ENCODE measurements at places on chromosomes 12 and 14. TPM values are rescaled to one million over a fixed set of nuclear protein-coding genes. Genes with fewer than 3 reads are reported as not detected.

DNA sequence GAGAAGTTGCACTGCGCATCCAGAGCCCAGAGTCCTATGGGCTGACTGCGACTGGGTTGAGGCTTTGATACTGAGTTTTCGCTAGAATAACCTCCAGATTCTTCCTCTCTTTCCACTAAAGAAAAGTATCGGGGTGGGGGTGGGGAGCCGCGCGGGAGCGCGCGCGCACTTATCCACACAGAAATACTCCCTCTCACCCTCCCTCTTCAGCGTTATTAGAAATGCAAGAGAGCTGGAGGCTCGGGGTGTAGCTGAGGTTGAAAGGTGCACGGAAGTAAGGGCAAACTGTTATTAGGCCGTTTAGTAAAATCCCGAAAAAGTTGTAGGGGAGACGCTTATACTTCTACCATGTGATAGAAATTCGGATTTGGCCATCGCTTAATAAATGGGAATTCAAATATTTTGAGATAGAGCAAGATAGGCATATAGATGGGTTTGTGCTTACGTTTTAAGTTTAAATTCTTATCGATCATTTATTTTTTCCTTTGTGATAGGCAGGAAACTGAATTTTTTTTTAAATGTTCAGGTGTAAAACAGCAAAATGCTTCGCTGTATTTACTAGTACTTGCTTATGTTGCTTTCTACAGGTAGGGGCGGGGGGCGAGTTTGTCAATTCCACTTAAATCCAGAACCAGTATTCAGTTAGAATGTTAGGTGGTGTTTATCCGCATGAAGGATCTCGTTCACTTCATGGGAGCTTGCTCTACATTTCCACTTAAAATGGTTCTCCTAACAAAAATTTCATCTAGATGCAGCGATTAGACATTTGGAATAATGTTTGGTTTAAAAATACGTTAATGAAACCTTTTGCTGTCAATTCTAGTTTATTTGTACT lies 1.1 kb downstream of the ARHGAP5 start:
- peak overlapping the region; percentile 80 for H3K4me3 ChIP-seq
- peaks cover 17% of the 10 kb centered on the region for H3K4me1 ChIP-seq
- H3K27me3 ChIP-seq, result no peaks in the 10 kb centered on the region
- DNase-seq, result no peak

DNA sequence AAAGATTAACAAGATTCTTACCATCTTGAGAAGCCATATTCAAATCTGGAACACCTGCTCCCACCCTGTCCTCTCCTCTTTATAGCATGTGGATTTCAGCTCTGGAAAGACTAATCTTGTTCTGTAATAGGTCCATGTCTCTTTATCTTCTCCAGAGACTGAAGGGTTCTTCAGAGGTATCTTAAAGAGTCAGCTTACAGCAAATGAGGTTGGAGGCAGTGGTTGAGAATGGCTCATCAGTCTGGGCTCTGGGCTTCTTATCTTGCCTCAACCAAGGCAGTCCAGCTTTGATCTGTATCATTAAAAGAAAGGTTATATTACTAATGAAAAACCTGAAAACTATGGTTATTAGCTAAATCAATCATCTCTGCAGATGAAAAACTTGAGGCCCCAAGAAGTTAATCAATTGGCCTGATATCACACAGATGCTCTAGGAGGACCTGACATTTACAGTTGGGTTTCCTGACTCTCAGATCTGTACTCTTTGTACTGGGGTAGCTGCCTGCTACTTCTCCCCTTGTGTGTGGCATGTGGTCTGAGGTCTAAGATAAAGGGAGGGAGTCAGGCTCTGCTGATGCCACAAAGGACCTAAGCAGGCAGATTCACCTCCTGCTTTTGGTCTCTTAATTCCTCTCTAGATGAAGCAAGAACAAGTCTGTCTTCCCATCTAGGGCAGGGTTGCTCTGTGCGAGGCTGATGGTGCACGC lies 1.7 kb upstream of the AKAP6 start:
- H3K27me3 ChIP-seq, result no peaks in the 10 kb centered on the region
- H3K36me3 ChIP-seq, result no peaks in the 10 kb centered on the region
- no peak overlapping the region for H3K27ac ChIP-seq
- no peak for DNase-seq

DNA sequence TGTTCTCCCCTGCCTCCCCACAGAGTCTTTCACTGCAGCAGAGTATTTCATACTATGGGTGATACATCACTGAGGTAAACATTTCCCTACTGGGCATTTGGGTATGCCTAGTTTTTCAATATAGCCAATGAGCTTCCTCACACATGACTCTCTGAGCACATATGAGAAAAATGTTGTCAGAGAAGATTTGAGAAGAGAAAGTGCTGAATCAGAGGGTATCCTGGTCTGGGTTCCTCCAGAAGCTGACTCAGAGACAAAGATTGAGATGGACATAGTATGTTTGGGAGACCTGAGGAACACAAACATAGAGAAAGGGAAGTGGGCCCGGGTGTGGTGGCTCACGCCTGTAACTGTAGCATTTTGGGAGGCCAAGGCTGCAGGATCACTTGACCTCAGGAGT lies 12.6 kb downstream of the SLC8B1 start:
- DNase-seq, result no peak
- H3K27me3 ChIP-seq, result no peaks in the 10 kb centered on the region
- no peak overlapping the region for H3K4me3 ChIP-seq

GRCh38 chr12:1552911-1553491 lies 41.4 kb downstream of the FBXL14 start:
- H3K27ac ChIP-seq, result no peak overlapping the region
- DNase-seq, result no peak
- no peaks in the 10 kb centered on the region for H3K27me3 ChIP-seq
- no peaks in the 10 kb centered on the region for H3K36me3 ChIP-seq
- no peaks in the 10 kb centered on the region for H3K4me1 ChIP-seq

GRCh38 chr14:100889641-100890040 lies 13.9 kb downstream of the RTL1 start:
- no peaks in the 10 kb centered on the region for H3K4me1 ChIP-seq
- H3K27ac ChIP-seq, result no peak overlapping the region
- no peak for DNase-seq
- no peaks in the 10 kb centered on the region for H3K36me3 ChIP-seq
- no peak overlapping the region for H3K4me3 ChIP-seq
- no peaks in the 10 kb centered on the region for H3K27me3 ChIP-seq

KRT81 gene
- total RNA-seq, result not detected

RND1 gene
- not detected for total RNA-seq

CLEC2D gene
- 14.7 TPM for total RNA-seq

- no peaks in the 10 kb centered on the region for H3K4me1 ChIP-seq
- no peak for DNase-seq
- H3K27ac ChIP-seq, result no peak overlapping the region
- H3K27me3 ChIP-seq, result no peaks in the 10 kb centered on the region
These were observed 34.8 kb downstream of the ATL1 start for GRCh38 chr14:50594577-50595316.

DNA sequence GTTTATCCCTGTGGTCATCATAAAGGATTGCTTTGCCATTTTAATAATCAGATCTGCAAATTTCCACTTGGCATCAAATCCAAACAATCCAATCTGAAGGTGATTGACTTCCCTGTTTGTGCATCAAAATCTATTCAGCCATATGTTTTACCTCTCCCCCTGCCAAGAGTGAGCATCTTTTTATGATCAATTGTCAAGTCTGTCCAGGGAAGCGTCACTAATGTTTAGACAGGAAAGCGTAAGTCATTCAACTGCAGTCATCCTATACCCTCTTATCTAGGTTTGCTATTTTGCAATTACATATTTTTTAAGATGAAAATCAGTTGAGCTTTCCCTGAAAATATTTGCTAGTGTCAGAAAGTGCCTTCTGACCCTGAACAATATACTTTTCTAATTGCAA lies 1224.1 kb upstream of the SEL1L start:
- no peaks in the 10 kb centered on the region for H3K27me3 ChIP-seq
- no peaks in the 10 kb centered on the region for H3K4me1 ChIP-seq
- H3K36me3 ChIP-seq, result no peaks in the 10 kb centered on the region
- H3K27ac ChIP-seq, result no peak overlapping the region
- H3K4me3 ChIP-seq, result no peak overlapping the region

KLRK1 gene
- 0.60 TPM for total RNA-seq

DNA sequence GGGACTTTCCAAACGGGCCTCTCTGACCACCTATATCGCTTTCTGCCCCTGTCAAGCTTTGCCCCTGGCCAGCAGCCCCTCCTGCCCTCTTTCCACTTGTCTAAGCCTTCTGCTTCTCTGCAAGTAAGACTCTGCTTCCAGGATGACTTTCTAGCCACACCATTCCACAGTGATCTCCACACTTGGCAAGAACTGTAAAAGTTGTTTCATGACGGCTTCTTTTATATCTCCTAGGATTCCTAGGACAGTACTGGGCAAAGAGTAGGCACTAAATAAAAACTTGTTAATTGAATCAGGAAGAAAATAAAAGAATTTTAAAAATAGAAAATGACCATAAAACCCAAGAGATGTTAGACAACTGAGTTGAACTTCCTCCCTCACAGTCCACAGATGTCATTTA lies 1.8 kb upstream of the PTPN21 start:
- H3K36me3 ChIP-seq, result no peaks in the 10 kb centered on the region
- no peak overlapping the region for H3K27ac ChIP-seq
- DNase-seq, result no peak
- no peaks in the 10 kb centered on the region for H3K27me3 ChIP-seq
- H3K4me3 ChIP-seq, result no peak overlapping the region

DNA sequence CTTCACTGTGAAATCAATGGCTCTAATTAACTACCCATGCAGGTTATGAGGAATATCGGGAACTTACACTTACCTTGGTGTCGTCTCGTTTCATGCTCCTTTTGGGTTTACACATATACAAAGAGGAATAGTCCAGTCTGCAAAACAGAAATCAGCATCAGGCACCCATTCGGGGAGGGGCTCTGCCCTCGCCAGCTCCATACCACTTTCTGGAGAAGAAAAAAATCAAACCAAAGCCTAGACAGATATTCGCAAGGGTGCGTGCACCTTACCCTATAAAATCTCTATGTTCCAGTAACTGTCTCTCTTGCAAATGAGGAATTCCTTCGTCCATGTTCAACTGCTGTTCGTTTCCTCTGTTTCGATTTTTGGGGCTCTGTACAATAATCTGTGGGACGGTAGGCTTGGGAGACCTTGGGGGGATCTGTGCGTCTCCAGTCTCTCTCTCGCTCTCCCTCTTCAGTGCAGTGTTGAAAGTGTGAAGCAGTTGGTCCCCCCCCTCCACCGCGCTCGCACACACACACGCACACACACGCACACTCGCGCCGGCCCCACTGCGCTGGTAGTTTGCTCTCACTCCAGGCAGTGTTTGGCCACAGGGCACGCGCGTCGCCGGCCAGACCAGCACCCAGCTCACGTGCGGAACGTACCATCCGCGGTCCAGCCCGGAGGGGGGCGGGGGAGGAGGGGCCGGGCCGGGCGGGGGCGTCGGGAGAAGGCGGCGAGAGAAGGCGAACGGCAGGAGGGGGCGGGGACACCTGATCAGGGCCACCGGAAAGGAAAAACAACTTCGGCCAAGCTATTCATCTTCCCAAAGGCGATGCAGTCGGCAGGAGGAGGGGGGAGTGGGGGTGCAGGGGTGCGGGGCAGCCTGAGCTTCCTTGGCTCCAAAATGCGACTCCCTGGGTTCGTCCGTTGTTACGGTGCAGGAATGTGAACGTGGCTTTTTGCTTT lies at the start of gene BHLHE41:
Gene BHLHE41 (minus strand): TSS at position 592 of the 954 bp plus-strand sequence. CDS start 258 bp downstream, at position 334.
- peak; percentile 64 for DNase-seq
- H3K36me3 ChIP-seq, result no peaks in the 10 kb centered on the region
- peak within 1 kb of the TSS; percentile 48 for H3K4me3 ChIP-seq
- H3K27me3 ChIP-seq, result no peaks in the 10 kb centered on the region
- peaks cover 16% of the 10 kb centered on the region for H3K4me1 ChIP-seq

PHETA1 gene
- total RNA-seq, result 20.8 TPM

CIROP gene
- total RNA-seq, result not detected

GRCh38 chr12:51335931-51336330 lies 10.5 kb downstream of the CELA1 start:
- H3K4me3 ChIP-seq, result no peak overlapping the region
- H3K27ac ChIP-seq, result no peak overlapping the region
- no peaks in the 10 kb centered on the region for H3K27me3 ChIP-seq
- no peaks in the 10 kb centered on the region for H3K36me3 ChIP-seq
- no peak for DNase-seq

RNASE1 gene
- total RNA-seq, result 430 TPM

GRCh38 chr14:49920935-49921334 lies 28.1 kb downstream of the ARF6 start:
- H3K27ac ChIP-seq, result no peak overlapping the region
- no peak for DNase-seq
- no peak overlapping the region for H3K4me3 ChIP-seq
- no peaks in the 10 kb centered on the region for H3K27me3 ChIP-seq
- no peaks in the 10 kb centered on the region for H3K4me1 ChIP-seq
- no peaks in the 10 kb centered on the region for H3K36me3 ChIP-seq

DNA sequence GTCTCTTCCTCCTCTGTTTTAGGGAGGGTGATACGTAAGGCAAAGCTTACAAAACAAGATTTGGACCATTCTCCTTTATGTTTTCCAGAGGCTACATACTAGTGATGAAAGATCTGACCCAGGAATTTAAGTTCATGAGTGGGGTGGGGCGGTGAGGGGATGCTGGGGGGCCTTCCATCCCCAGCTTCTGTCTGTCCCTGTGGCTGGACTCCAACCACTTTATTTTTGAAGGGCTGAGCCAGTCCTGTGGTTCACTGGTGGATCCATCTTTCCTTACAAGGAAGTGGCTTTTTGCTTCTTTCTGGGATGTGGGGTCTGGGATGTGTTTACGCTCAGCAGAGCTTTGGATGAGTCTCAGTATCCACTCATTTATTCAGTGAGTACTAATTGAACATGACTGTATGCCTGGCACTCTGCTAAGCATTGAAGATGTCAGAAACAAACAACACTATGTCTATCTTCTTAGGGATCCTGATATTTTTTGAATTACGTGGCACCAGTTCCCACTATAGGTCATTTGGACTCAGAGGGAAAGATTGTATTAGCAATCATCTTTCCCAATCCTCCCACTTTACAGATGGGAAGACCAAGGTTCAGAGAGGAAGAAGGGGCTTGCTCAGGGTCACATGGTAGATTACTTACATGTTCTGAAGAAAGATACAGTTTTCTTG lies 291.8 kb upstream of the TBX3 start:
- H3K4me3 ChIP-seq, result no peak overlapping the region
- no peaks in the 10 kb centered on the region for H3K4me1 ChIP-seq
- DNase-seq, result no peak
- no peak overlapping the region for H3K27ac ChIP-seq

GRCh38 chr12:132638541-132639408 lies 20.2 kb downstream of the P2RX2 start:
- peak overlapping the region; percentile 43 for H3K27ac ChIP-seq
- no peak overlapping the region for H3K4me3 ChIP-seq
- no peaks in the 10 kb centered on the region for H3K27me3 ChIP-seq
- peak; percentile 51 for DNase-seq

DNA sequence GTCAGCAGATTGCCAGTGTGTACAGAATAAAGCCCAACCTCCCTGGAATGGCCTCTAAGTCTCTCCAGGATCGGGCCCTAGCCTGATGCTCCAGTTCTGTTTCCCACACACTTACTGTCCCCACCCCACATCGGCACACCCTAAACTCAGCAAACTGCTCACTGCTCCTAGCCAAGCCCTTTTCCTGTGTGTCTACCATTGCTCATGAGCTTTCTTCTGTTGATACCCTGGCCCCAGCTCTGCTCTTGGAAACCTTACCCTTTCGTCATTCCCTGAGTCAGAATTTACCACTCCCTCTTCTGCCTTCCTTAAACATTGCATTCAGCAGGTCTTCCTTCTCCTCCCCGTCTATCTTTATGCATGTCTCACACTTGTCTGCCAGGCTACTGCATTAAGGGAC lies 158.9 kb downstream of the TMX1 start:
- no peak overlapping the region for H3K27ac ChIP-seq
- H3K27me3 ChIP-seq, result no peaks in the 10 kb centered on the region
- no peaks in the 10 kb centered on the region for H3K36me3 ChIP-seq
- no peak overlapping the region for H3K4me3 ChIP-seq
